ENCODE measurements at places on chromosomes 1 and 21. TPM values are rescaled to one million over a fixed set of nuclear protein-coding genes. Genes with fewer than 3 reads are reported as not detected.

The ALG6 gene
- total RNA-seq = 14.7 TPM

The ADAMTS4 gene
- 0.43 TPM for total RNA-seq

The ANGPTL1 gene
- 10.1 TPM for total RNA-seq

The STUM gene
- total RNA-seq = under 0.01 TPM

The WRAP73 gene
- total RNA-seq = 8.6 TPM

The LRRC3 gene
- total RNA-seq = 0.26 TPM

The TNFSF18 gene
- total RNA-seq = not detected

The OR2T2 gene
- total RNA-seq = not detected

The ZNF678 gene
- 6.5 TPM for total RNA-seq

The CYP4X1 gene
- total RNA-seq = 2.1 TPM

The ZBTB48 gene
- 10.8 TPM for total RNA-seq

The MORC3 gene
- 37.1 TPM for total RNA-seq

The PLCH2 gene
- total RNA-seq = 0.76 TPM

The RAB25 gene
- total RNA-seq = 0.13 TPM

The RPE65 gene
- not detected for total RNA-seq

The FABP3 gene
- total RNA-seq = 32.3 TPM

The AMY1A gene
- total RNA-seq = not detected

The MYBPH gene
- 0.52 TPM for total RNA-seq

The DMBX1 gene
- total RNA-seq = not detected

The CTSK gene
- 100 TPM for total RNA-seq

The BSND gene
- total RNA-seq = not detected

The LCE1F gene
- not detected for total RNA-seq

The FCGR3A gene
- not detected for total RNA-seq

The RABGAP1L gene
- total RNA-seq = 44.2 TPM

The NR1I3 gene
- total RNA-seq = not detected

The CHML gene
- 8.1 TPM for total RNA-seq

The IVL gene
- total RNA-seq = not detected

The FGR gene
- total RNA-seq = 0.13 TPM

The LZIC gene
- 40.1 TPM for total RNA-seq

The LCE1D gene
- total RNA-seq = not detected

The LMX1A gene
- not detected for total RNA-seq

The SPRR4 gene
- not detected for total RNA-seq

The SELL gene
- total RNA-seq = 1.0 TPM

The RCSD1 gene
- total RNA-seq = 0.26 TPM

The KCNE2 gene
- not detected for total RNA-seq

The FLAD1 gene
- 13.6 TPM for total RNA-seq

The CFHR3 gene
- 0.11 TPM for total RNA-seq

The FCRL5 gene
- not detected for total RNA-seq

The SIM2 gene
- total RNA-seq = 5.2 TPM

The CD1B gene
- total RNA-seq = not detected

The KDF1 gene
- not detected for total RNA-seq

The DSCAM gene
- total RNA-seq = under 0.01 TPM

The PTPN7 gene
- total RNA-seq = not detected

Measured in articular chondrocyte of knee joint (primary cell).